Suppressor macrophage treated with lipopolysaccharide for 1 hour (primary cell): ENCODE measurements at places on chromosomes 2 and 18.

DNA sequence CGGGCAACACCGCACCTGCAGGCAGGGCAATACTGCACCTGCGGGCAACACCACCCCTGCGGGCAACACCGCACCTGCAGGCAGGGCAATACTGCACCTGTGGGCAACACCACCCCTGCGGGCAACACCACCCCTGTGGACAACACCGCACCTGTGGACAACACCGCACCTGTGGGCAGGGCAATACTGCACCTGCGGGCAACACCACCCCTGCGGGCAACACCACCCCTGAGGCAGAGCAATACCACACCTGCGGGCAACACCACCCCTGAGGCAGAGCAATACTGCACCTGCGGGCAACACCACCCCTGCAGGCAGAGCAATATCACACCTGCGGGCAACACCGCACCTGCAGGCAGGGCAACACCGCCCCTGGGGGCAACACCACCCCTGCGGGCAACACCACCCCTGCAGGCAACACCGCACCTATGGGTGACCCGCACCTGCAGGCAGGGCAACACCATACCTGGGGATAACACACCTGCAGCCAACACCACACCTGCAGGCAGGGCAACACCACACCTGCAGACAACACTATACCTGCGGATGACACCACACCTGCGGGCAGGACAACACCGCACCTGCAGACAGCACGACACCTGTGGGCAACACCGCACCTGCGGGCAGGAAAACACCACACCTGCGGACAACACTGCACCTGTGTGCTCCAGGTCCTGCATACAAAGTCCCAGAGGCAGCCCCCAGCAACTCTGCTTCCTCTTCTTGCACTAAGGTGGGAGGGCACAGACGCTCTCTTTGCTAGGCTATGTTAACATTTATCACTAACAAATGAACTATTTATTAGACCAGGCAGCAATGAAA is 57.7 kb downstream of the EIPR1 start:
- no peak for DNase-seq

DNA sequence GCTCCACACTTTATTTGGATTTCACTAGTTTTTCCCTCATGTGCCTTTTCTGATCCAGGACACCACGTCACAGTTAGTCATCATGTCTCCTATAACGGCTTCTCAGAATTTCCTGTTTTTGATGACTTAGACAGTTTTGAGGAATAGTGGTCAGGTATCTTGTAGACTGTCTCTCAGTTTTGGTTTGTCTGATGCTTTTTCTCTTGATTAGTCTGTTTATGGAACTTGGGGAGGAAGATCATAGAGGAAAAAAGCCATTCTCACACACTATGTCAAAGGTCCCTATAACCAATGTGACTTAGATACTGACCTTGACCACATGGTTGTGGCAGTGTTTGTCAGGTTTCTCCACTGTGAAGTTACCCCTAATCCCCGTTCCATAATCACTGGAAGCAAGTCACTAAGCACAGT is 89.0 kb downstream of the RAPH1 start:
- peak; percentile 75 for DNase-seq

- no peak for DNase-seq
Measured at GRCh38 chr18:59820663-59821062, 79.1 kb upstream of the PMAIP1 start.

DNA sequence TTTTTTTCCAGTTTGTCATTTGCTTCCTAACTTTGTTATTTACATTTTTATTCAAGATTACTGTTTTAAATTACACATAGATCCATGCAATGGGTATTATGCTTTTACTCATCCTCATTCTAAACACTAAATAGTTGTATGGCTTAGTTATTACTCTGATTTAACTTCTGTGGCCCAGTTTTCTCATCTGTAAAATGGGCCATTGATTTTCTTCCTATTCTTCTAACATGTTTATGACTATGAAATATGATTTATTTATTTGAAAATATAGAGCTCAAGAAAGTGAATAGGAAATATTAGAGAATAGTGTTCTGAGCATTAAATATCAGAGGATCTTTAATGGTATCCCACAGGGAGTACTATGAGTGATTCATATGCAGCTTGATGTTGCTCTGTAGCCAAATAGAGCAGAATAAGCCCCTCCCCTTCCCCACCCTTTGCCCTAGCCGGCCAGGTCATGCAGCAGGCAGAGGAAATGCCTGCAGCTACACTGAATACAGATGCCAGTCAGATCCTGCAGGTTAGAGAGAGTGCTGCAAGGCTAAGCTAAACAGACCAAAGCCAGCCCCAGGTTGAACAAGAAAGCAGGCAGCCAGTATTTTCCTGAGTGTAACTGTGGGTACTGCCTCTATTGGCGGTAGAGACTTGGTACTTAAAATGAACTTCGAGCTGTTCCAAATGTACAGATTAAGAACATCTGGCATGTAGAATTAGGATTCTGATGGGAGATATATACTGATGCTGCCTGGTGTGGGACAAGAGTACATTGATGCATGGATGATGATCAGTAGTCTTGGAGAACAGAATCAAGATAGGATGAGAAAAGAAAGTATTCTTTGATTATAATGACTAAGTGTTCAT is 11.7 kb upstream of the ACYP2 start:
- DNase-seq: peak; percentile 17

DNA sequence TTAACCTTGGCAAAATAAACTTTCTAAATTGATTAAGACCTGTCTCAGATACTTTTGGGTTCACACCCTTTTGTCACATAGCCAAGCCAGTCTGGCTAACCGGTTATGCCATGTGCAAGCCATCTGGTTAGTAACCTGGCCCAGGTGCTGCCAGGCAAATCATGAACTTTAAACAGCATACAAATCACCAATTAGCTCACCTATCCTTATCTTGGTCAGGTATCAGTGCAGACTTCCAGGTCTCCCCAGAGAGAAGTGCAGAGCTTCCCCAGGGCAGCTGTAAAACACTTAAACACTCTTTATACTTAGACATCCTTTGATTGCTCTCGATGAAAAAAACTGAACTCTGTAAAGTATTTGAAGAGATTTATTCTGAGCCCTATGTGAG is 14.9 kb upstream of the MC5R start:
- DNase-seq: no peak

DNA sequence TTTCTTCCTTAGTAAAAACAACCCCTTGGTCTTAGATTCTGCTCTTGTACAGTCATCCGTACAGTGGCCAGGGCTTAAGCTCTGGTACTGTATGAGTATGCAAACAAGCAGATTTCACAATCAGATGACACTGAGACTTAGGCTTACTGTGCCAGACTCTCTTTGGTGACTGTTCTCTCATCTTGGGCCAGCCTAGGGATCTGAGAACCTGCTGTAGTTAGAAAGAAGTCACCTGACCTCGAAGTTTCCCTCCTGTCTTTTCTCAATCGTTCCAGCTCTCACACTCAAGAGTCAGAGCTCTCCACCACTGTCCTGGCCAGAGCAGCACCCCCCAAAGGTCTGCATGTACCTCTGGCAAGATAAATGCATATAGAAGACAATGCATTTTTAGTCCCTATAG is 63.2 kb downstream of the ZEB2 start:
- DNase-seq: peak; percentile 95

DNA sequence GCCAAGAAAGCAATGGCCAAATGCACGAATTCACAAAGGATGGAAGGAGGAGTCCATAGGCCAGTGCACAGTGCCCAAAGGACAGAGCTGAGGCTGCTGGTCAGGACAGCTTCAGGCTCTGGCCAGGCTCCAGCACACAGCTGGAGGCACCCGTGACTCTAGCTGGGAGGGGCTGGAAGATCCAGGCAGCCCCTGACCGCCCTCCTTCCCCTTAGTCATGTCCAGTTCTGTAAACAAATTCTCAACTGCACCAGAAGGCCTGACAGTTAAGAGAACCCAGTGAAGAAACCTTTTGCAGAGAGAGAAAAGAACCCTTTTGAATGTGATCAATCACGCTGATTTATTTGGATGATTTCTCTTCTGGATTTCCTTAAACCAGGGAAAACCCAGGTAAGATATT is 7.7 kb upstream of the YWHAQ start:
- peak; percentile 62 for DNase-seq

DNA sequence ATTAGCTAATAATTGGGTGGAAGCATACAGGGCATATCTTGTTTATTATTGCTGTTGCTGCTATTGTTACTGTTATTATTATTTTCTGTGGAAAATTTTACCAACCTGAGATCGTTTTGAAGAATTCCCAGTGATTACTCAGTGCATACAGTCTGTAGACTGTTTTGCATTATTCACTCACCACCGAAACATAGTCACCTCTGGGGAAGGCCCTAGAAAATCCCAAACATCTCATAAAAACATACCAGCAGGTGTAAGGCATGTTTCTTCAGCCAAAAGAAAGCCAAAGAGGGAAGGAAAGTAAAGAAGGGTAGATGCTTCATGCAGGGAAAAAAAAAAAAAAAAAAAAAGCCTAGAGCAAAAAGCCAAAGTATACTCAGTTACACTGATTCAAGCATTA is 647.7 kb downstream of the BCL11A start:
- no peak for DNase-seq

- no peak for DNase-seq
Measured at GRCh38 chr2:17792515-17792914, 23.7 kb upstream of the MSGN1 start.

GRCh38 chr2:18243816-18244215 is 316.6 kb downstream of the RDH14 start:
- DNase-seq: no peak

GRCh38 chr2:42752314-42752713 is 11.6 kb downstream of the OXER1 start:
- peak; percentile 90 for DNase-seq

- DNase-seq: no peak
Measured at GRCh38 chr2:181438261-181438660, 18.9 kb upstream of the ITGA4 start.
